ENCODE measurements at places on chromosomes 11 and 22. TPM values are rescaled to one million over a fixed set of nuclear protein-coding genes. Genes with fewer than 3 reads are reported as not detected.

DNA sequence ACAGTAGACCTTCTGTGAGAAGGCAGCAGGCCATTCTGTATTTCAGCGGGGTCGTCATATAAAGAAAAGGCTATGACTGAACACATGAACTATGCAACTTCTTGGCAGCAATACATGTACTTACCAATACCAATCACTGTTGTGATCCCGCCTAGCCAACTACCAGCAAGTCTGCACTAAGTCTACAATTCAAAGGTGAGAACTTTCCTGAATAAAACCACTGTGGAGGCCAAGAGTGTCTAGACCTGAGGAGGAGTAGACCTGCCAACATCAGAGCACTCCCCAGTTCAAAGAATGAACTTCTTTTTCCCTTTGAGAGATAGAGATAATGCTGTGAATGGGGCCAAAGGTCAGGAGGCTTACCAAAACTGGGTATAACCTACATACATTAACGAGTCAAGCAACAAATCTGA, 108.2 kb downstream of the SIK3 start:
- peak; percentile 31 for DNase-seq

DNA sequence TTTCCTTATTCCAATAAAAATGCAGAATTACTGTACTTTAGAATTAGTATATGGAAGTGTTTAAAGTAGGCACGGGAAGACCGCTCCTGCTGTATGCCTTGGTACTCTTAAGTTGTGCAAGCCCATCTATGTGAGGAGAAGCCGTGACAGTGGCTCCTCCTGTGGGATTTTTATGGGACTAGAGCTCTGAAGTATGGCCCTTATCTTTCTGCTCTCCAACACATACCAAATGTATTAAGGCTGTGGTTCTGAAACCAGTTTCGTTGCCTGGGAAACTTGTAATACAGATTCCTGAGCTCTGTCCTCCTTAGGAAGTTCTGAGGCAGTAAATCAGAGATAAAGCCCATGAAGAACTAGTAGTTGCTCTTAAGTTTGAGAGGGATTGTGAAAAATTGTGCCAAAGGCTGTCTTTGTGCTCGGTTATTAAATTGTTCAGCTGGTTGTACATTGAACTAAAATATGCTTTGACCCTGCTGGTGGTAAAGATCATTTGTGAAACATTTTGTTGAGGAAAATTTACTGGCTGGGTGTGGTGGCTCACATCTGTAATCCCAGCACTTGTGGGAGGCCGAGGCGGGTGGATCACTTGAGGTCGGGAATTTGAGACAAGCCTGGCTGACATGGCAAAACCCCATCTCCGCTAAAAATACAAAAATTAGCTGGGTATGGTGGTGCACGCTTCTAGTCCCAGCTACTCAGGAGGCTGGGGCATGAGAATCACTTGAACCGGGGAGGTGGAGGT, 29.3 kb downstream of the RTN3 start:
- peak; percentile 23 for DNase-seq

BTG4 gene
- not detected for total RNA-seq

DNA sequence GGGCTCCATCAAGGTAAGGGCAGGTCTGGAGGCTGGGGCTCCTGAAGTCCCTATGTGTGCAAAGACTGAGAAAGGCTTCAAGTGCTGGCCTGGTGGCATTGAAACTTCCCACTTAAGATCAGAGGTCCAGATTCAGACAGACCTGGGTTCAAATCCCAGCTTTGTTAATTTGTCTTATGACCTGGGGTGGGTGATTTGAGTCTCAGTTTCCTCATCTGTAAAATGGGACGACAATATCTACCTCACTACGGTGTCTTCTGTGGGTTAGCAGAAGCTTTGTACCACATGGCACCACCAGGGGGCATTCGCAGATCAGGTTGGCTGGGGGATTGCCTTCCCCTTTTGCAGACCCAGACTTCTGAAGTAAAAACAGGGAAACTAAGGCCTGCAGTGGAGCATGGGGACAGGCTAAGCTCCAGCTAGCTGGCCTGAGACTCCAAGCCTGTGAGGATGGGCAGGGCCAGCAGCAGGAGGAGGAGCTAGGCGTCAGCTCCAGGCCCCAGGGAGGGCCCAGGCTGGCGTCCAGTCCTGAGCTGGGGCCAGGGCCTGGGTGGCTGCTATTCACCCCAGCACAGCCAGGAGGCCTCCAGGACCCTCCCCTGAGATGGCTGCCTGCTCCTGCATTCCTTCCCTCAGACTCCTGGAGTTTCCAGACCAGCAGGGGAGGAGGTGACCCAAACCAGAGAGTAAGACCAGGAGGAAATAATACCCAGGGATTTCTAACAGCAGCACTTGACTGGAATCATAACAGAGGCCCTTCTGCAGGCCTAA, 1.5 kb downstream of the CASTOR1 start:
- DNase-seq, result peak; percentile 90

DNA sequence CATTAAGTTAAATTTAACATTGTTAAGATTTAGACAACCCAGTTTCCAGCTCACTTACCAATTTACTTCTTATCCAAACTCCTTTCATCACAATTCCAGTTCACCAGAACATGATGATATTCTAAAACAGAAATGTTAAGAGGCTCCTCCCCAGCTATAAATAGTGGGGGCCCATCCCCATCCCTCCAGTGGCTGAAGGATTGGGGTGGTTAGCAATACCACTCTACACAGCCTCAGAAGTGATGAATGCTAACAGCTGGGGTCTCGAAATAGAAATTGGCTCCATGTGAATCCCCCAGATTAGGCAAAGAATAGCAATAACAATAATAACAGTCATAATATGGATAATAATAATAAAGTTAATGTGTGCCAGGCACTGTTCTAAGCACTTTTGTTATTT, 97.9 kb upstream of the NCAM1 start:
- DNase-seq, result no peak

GRCh38 chr11:27239305-27239942, 123.6 kb downstream of the CCDC34 start:
- no peak for DNase-seq

IFITM1 gene
- total RNA-seq, result 101 TPM

DNA sequence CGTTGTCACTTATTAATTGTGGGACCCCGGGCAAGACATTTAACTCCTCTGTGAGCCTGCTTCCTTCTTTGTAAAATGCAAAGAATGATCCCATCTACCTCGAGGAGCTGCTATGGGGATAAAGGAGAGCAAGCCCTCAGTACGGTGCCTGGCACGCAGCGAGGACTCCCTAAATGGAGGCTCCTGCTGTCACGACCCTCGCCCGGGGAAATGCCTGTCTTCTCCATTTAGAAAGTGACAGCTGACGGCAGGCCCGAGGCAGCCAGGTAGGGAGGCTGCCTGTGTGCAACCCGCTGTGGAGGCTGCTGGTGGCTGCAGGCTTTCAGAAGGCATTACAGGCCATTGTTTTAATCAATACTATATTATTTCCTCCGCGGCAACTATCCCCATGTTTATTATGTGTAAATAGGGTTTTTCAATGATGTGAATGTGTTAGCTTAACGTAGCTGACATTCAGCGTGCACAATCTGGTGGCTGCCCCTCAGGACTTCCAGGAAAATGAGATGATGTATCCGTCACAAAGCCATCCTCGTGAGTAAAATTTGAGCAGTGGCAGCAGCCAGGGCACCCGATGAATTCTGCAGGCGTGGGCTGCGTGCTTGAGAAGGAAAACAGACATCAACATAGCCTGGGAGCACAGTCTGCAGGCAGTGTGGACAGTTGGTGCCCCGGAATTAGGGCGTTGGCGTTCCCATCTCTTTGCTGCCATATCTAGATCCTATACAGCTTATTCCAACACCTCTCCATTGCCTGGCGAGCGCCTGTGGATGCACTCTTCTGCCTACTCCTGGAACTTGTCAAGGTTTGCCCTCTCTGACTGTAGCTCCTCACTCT, 228.3 kb downstream of the ST3GAL4 start:
- no peak for DNase-seq

TUBA8 gene
- 1.6 TPM for total RNA-seq

UPK3A gene
- total RNA-seq, result 0.32 TPM

PDE2A gene
- total RNA-seq, result 8.9 TPM

DNA sequence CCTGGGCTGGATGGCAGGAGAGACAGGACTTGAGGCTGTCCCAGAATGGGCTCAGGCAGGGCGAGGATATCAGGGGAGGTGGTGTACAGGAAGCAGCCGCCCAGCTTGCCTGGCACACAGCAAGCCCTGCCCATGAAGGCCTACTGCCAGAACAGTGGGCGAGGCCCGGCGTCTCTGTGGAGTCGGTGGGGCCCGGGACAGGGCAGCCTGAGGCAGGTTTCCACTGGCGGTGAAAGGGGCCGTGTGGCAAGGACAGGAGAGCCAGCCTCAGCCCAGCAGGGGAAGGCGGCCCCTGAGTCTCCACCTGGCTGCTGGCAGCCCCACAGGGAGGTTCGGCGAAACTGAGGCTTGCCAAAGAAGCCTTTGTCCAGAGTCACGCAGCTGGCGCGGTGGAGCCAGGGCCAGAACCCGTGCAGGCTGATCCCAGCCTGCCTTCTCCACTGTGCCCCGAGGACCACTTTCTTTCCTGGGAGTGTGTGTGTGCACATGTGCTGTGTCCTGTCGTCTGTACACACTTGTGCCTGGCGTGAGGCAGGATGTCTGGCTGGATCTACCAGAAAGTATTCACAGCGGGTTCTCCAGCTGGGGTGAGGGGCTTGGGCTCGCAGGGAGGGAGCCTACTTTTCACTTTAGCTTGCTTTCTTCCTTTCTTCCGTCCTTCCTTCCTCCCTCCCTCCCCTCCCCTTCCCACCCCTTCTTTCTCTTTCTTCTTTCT, 1.2 kb downstream of the TSPO start:
- DNase-seq, result peak; percentile 88

GRCh38 chr22:36505998-36506635, 723 bp downstream of the FOXRED2 start:
- DNase-seq, result no peak

ESRRA gene
- total RNA-seq, result 187 TPM

DNA sequence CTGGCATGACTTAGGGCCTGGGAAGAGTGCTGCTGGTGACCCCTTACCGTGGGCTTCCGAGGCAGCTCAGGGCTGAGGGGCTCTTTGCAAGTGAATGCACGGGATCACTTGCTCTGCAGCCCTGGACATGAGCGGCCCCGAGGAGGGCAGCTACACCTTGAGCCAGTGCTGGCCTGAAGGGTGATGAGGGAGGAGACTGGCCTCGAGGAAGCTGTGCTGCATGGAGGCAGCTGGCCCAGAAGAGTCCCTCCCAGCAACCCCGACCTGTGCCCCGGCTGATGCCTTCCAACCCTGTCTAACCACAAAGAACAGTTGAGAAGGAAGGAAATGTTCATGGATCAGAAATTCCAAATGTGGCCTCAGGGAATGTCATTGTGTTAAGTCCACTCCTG, 45.2 kb downstream of the TBX1 start:
- DNase-seq, result no peak

DNA sequence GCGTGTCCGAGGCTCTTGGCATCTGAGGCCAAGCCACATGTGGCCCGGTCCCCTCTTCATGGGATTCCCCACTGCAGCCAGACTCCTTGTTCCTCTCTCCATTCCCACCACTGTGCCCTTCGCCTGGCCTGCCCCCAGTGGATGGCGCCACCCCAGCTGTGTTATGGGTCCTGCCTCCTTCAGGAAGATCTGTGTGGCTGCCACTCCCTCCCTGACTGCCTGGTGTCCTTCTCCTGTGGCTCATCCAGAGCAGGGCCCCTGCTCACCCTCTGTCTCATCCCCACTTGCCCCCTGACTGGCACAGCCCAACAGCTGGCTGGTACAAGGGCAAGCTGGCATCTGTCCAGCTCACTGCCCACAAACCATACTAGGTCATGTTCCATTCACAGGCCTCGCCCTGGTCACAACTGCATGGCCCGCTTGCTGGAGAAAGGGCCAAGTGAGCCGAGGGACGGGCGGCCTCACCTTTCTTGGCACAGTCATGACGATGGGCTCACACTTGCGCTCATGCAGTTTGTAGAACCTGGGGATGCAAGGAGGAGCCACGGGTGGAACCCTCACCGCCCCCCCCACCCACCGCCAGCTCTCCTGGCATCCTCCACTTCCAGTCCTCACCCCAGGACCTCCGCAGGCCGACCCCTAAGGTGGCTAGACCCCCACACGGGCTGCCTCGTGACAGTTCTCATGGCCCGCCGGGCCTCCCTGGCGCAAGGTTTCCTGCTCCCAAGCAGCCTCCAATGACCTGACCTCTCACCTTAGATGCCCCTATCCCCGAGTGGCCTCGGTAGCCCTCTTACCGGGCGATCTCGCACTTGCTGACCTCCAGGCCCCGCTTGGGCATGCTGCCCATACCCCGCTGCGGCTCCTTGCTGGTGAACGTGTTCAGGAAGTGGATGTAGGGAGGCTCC, 2.1 kb upstream of the PTPRCAP start:
- peak; percentile 61 for DNase-seq
